GDM1 (cell line): ENCODE measurements at places on chromosomes 3 and 15.
A peak's percentile ranks its signal among the peaks of the same experiment; 100 is the strongest.

DNA sequence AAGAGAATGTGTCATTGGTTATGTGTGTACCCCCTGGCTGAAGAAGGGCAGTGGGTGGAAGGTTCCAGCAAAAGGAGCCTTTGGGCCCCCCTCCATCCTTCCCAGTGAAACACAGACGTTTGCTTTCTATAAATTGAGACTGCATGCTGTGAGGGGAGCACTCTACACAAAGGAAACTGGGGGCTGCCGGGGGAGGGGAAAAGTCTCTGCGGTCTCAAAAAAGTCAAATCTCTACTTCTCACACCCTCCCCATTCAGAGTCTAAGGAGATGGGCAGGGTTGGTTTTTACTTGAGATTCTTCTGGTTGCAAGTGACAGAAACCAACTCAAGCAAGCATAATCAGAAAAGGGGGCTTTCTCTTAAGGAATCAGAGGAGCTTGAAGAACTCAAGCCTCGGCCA lies 50.1 kb upstream of the TLE3 start:
- DNase-seq = no peak

GRCh38 chr3:53498806-53499641 lies 4.6 kb downstream of the CACNA1D start:
- DNase-seq = no peak

DNA sequence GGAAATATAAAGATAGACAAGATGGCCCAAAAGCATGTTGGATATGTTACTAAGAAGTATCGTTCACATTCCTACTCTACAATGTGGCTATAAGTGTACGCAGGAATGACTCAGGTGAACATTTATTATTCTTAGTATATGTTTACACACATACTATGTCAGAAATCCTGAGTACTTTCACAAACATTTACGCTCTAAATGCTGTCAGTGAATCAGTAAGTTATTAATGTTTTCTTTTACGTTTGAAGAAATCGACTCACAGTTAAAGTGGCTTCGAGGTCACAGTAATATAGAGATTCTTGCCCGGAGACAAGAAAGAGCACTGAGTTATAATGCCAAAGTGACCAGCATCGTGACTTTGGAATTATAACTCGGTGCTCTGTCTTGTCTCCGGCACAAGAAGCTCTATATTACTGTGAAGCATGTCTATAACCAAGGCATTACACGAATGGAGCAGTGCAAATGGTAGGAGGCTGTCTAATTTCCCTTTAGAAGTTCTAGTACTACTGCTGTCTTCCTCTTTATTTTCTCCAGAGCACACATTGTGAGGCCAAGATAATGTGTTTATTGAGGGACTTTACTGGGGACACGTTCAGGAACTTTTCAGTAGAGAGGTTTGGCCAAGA lies 61.8 kb upstream of the P3H2 start:
- no peak for DNase-seq

DNA sequence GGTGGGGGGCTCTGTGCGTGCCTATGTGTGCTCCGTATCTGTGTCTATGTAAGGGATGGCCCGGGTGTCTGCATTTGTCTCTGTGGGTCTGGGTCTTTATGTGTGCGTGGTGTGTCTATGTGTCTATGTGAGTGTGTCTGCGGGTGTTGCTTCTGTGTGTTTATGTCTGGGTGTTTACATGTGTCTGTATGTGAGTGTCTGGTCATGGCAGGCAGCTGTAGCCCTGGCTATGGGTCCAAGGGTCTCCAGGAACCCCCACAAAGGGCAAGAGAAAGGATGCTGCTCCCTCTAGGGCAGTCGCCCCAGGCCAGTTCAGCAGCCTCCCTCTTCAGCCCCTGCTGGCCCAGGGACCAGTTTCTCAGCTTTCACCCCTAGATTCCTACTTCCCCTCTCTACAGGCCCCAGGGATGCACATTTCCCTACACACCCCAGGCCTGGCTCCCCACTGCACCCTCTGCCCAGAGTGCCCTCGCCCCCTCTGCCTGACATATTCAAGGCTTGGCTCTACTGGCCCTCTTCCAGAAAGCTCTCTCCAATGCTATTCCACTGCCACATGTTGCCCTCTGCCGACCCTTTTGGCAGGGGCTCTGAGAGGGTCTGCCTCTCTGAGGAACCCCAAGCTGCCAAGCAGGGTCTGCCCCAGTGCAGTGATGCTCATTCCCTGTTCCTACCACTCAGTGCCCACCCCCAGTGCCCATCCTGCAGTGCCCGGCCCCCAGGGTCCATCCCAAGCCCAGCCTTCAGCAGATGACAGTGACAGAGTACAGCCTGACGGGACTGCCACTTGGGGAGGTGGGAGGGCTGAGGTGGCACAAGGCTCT lies 1.0 kb upstream of the MYL3 start:
- DNase-seq = no peak

DNA sequence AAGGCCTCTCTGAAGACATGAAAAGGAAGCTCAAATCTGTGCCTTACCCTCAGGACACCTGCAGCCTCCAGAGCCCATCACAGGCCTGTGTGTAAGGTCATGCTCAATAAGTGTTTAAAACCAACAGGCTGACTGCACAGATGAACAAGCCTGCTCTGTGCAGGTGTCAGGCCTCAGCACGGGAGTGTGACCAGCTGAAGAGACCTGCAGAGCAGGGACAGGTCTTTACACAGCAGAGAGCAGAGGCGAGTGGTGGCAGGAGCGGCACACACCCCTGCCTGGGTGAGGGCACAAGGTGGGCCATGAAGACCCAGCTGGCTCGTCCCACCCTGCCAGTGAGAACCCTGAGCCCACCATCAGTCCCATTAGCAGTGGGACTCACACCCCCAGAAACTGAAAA lies 56.9 kb downstream of the ROPN1B start:
- no peak for DNase-seq

DNA sequence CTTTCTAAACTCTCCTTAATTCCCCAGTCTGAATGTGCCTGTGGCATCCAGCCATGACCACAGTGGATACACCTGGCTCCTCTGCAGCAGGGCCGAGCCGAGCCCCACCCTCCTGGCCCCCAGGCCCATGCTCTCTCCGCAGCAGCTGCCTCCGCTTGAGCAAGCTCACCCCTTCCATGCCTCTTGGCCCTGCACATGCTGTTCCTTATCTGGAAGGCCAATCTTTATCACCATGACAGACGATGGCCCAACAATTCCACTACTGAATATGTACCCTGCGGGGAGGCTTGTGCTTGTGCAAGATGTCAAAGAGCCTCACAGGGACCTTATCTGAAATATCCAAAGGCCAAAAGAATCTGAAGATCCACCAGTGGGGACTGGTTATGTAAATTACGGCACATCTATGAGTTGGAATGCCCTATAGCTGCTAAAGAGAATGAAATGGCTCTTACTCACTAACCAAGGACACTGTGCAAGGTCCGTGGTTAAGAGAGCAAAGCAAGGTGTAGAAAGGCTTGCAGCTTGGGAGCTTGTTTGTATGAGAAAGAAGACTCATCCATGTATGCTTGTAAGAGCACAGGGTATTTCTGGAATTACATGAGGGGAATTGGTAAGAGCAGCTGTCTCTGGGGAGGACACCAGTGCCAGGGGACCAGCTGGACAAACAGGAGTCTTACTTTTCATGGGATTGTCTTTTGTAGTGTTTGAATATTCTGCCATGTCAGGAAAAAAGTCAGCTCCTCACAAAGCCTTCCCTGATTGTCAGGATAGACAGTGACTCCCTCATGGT lies 55.2 kb downstream of the WNT7A start:
- no peak for DNase-seq

DNA sequence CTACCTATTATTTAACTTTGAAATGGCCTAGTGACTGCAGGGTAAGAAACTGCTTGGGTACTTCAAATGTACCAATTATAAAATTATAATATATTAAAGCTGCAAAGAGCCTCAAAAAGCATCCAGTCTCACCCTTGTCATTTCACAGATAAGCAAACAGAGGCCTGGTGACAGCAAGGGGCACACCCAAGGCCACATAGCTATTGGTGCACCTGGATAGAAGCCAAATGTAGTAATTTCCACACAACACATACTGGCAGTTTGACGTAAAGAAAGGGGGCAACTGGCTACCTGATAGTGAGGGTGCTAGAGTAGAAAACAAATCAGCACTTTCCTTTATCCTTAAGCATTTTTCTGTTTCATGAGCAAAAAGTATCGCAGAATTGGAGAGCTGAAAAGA lies 51.1 kb downstream of the IFT57 start:
- no peak for DNase-seq

- DNase-seq = no peak
Measured at GRCh38 chr3:25441234-25441856, 13.3 kb downstream of the RARB start.

- DNase-seq = no peak
Measured at GRCh38 chr3:139793408-139793807, 115.6 kb upstream of the NMNAT3 start.

GRCh38 chr3:47802734-47803479 lies at the start of gene DHX30:
TSS of gene DHX30 (plus strand) at chr3:47803138. CDS start at chr3:47810684, 7,546 bp downstream.
- DNase-seq = peak; percentile 68

DNA sequence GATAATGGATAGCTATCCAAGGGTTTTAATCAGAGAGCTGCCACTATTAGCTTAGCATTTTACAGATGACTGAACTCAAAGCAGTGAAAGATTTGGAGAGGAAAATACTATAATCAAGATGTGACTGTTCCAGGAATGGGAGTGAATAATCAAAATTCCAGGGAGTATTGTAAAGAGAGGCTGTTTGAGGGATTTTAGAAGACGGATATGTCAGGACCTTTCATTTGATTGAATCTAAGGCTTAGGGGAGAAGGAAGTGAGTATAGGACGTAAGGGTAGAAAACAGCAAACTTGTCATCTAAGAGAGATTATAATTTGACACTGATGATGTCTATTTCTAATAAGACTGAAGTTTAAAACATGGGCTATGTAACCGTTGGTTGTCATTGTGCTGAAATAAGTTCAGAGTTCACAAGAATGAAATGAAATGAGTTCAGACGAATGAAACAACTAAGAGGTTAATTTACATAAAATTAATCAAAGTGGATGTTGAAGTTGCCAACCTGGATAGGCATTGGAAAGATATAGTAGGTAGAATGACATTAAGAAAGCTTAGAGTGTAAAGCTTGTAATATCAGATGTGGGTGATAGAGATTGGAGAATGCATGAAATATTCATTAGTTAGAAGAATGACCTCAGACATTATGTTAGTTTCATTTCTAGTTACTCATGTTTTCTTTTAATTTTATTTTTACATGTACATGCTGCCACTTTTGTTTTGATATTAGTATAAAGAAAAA lies 842.8 kb downstream of the SI start:
- no peak for DNase-seq

- no peak for DNase-seq
Measured at GRCh38 chr3:11508346-11509172, 135.2 kb downstream of the VGLL4 start.

GRCh38 chr15:96448923-96449322 lies 118.4 kb downstream of the NR2F2 start:
- no peak for DNase-seq

DNA sequence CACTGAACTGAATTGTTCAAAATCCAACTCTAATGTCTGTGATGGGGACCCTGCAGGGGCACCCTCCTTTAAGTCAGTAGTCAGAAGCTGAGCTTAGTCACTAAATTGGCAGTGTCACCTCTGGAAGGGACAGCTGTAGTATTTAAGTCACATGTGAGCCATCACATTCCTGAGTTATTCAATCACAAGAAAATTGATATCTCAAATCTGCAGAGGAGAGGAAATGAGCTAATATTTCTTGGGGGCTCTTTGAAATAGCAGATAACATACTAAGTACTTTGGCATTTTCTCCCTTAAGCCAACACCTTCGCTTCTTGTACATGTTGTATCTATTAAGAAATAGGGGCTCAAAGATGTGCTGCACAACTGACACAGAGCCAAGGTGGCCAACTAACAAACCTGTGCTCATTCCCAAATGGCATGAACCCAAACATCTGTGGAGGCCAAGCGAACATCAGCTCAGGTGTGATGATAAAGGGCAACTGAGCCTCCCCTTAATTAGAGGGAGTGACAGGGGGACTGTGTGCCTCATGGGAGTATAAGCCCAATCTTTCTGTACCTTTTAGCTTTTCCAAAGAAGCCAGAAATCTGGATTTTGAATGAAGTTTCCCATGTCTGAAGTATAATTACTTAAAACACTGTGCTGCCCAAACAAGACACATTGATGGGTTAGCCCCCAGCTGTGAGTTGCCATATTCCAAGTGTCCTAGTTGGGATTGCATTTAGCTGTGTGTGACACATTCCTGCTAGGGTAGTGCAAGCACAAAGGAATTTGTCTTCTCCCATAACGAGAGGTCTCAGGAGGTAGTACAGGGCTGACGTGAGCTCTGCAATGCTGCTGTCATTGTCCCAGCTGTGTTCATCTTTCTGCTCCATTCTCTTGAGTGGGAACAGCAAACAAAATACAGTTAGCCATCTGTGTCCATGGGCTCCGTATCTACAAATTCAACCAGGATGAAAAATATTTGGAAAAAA lies 63.3 kb downstream of the ABHD5 start:
- DNase-seq = no peak

GRCh38 chr3:189778340-189778950 lies 147.3 kb downstream of the TP63 start:
- DNase-seq = no peak

DNA sequence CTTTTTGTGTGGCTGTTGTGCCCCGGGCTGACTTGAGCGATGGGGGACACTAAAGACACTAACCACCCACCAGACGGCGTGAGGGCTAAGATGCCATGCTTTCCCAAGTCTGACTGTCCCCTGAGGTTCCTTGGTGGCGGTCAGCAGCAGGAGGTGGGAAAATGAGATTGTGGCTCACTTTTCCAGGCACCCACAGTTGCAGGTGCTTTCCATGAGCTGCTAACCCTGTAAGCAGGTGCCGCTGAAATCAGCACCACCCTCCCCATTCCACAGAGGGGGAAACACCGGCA lies 17.7 kb downstream of the PRR23E start:
- no peak for DNase-seq

- no peak for DNase-seq
Measured at GRCh38 chr3:169591983-169592644, 71.4 kb downstream of the MECOM start.

- no peak for DNase-seq
Measured at GRCh38 chr15:29939404-29939803, 117.1 kb upstream of the TJP1 start.

DNA sequence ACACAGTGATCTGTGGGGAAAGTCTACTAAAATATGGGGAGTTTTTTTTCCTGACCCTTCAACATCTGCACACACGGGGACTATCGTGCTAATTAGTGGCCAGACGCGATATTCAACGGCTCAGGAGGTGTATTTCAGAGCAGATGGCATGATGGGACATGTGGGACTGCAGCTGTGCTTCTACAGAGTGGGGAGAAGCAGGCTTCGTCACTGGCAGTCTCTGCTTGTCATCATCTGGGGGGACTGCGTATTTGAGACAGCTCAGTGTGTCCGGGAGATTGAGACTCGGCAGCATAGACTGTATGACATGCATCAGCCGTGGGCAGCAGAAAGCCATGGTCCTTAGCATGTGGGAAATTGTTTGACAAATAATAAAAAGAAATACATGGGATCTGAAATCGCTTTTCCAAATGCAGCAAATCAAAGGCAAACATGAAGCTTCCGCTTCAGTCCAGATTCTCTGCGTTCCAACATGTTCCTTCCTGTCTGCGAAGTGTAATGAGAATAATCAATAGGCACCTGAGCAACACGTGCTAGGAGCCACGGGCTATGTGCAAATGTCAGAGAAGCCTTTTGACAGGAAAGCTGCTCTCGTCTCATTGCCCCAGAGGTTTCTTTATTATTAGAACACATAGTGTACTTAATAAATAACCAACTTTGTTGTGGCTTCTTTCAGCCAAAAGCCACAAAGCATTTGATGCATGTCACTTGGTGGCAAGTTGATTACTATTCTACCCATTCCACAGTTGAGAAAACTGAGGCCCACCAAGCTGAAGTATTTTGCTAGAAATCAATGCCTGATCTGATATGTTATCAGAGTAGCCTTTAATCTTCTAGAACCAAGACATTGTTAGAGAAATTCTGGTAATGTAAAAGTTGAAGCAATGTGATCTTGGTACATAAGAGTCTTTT lies 276.3 kb downstream of the RYR3 start:
- no peak for DNase-seq
